ENCODE measurements at places on chromosomes 2 and 18.

GRCh38 chr2:136342138-136342537 lies 224.2 kb upstream of the CXCR4 start:
- DNase-seq: no peak

DNA sequence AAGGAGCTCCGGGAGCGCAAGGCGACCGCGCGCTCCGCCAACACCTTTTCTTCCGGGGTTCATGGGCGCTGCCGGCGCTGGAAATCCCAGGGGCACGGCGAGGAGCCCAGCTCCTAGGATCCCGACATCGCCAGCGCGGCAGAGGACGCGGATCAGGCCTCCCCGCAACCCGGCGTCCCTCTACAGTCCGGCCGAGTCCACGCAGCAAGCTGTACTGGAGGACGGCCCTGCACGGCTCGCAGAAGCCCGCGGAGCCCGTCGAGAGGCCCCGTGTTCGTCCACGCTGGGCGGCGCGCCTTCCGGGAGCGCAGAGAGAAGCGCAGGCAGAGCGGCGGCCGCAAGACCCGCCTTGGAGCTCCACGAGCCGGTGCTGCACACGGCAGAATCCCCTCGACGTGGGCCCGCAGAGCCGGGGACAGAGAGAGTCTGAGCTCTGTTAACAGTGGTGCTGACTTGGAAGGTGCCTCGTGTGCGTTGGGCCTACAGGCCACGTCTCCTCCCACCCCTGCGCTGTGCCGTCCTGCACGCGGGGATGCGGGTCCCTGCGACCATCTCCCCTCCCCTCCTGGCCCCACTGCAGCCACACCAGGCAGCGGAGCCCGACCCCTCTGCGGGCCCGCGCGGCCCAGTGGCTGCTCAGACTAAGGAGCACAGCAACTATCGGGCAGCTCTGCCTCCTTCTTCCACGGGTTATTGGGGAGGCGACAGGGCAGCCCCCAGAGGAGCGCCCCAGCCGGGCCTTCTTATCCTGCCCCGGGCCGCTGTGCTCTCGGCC lies 28.1 kb upstream of the PTPN2 start:
- no peak for DNase-seq

DNA sequence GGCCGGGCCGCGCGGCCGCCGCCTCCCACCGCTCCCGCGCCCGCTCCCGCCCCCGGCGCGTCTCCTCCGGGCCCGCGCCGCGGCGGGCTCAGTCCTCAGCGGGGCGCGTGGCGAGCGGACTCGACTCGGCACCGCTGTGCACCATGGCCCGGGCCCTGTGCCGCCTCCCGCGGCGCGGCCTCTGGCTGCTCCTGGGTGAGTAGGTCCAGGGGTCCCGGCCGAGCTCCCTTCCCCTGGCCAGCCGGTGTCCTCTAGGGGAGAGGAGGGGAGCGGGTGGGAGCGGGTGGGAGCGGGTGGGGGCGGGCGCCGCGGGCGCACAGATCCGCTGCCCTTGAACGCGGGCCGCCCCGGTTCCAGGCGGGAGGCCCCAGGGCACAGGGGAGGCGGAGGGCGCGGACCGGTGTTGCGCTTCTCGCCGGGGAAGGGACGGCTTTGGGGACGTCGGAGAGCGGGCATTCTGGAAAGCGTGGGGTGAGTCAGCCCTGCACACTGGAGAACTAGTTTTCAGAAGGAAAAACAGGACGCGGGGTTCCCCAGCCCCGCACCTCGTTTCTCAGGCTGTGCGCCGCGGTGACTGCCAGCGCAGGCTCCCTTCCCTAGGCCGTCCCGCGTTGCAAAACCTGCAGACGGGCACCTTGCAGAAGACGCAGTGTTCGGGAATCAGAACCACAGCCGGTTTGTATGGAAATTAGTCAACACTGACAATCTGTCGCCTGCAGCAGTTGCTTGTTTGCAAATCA lies at the start of gene RAMP1:
RAMP1 (plus strand) TSS at position 91 of the 740 bp plus-strand sequence; CDS start at position 144, 53 bp downstream.
- peak; percentile 26 for DNase-seq

- DNase-seq: no peak
Observed at GRCh38 chr2:205511221-205511620, 171.1 kb upstream of the NRP2 start.

DNA sequence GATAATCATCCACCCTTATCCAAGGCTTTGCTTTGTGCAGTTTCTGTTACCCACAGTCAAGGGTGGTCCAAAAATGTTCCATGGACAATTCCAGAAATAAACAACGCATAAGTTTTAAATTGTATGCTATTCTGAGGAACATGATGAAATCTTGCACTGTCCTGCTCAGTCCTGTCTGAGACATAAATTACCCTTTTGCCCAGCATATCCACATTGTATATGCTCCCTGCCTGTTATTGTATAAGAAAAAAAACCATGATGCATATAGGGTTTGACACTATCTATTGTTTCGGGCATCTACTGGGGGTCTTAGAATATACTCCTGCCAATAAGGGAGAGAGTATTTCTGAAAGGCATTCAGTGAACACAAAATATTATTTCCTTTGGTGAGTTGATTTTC lies 24.0 kb downstream of the LRRTM1 start:
- DNase-seq: no peak

DNA sequence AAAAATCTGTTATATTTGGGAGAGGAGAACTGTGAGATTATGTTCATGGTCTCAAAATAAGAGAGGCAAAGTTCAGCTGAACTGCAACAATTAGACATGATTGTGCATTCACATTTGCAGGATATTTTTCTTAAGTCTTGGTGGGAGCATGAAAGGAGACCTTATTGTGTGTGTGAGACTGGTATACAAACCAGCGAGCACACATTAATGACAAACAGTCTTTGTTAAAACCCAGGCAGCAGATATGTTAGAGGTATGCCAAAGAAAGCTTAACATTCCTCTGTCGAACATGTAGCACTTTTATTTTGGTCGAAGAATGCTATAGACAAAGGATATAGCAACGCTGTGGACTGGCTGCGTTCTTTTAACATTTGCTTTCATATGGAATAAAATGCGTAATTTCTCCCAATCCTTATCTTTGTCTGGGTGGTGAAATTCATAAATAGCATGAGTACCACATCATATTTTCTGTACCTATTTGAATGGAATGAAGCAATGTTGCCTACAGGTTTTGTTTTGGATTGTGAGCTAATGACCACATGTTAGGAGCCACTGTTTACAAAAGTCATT lies 88.4 kb downstream of the ICOS start:
- DNase-seq: no peak

GRCh38 chr2:128260239-128261138 lies 58.2 kb downstream of the HS6ST1 start:
- DNase-seq: no peak

- no peak for DNase-seq
Observed at GRCh38 chr18:33755931-33756560, 178.0 kb downstream of the ASXL3 start.

DNA sequence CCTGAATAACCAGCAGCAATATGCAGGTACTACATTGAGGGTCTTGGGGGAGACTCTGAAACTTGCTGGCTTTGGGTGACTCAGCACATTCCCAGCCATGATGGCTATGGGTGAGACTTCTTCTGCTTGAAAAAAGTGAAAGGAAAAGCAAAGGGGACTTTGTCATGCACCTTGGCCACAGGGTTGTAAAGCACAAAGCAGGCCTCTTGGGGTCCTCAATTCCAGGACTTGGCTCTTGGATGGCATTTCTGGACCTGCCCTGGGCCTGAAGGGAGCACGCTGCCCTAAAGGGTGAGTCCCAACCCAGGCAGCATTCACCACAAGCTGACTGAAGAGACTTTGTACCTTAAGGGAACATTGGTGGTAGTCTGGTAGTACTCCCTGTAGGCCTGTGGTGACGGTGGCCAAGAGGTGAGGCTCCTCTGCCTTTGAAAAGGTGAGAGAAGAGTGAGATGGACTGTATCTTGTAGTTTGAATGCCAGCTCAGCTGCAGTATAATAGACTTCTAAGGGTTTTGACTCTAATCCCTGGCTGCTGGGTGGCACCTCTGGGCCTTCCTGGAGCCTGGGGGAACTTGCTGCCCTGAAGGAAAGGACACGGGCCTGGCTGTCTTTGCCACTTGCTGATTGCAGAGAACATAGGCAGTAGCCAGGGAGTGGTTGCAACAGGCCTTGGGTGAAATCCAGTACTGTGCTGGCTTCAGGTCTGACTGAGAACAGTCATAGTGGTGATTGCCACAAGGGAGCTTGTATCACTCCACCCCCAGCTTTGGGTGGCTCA lies 36.5 kb upstream of the CYTIP start:
- DNase-seq: no peak

DNA sequence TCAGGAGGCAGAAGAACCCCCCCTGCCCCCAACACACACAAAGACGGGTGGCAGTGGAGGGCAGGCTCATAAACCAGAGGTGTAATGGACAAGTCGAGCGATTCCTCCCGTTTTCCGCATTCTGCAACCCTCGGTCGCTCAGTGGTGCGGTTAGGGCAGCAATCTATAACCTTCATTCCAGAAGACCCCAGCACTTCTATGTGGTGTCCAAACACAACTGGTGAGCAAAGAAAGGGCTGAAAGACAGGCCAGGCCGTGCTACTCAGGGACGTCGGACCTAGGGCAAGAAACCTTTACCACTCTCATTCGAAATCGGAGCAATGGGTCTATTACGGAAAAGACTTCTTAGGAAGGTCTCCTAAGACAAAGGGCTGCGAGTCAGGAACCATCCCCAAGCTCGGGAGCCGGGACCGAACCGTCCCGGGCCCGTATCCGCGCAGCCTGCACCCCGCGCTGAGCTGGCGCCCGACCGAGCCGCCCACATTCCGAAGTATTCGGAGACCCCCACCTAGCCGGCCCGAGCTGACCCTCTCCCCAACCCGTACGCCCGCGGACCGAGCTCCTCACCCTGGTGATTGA lies 568 bp downstream of the ARL5A start:
- DNase-seq: no peak

DNA sequence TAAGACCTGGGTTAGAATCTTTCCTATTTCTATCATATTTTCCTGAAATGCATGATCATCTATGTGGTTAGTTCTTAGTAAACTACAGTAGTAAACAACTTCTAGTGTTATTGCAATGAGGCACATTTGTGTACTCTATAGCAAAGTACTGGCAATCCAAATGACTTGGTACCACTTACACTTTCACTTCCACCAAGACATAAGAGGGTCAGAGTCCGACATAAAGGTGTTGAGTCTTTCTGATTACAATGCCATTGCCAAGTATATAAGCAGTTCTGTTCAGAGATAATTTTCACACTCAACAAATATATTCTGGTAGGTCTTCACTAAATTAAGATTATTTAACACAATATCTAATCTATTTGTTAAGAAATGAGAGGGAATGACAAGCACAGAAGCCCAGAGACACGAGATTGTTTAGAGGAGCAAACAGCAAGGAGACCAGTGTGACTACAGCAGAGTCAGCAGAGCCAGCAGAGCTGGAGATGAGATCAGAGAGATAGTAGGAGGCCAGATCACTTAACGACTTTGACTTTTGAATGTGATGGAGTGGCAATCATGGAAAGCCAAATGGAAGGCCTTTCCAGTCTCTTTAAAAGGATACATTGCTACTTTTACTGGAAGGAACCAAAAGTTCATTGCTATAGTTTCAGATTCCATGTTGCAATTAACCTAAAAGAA lies 27.5 kb downstream of the SOS1 start:
- no peak for DNase-seq

DNA sequence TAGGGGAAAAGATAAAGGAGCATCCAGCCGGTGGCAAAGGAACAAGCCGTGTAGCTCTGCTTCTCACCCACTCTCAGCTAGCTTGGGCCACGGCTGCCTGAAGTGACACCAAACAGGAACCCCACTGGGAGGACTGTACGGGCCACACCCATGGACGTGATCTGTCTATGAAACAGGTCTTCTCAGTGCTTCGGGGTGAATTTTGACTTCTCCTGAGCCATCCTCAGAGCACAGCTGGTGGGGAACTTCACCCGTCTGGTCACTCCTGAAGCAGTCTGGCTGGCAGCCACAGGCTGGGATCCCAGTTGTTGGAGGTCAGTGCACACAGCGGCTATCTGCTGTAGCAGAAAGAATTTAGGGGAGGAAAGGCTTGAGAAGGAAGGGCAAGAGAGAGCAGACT lies 223.8 kb downstream of the FAM210A start:
- DNase-seq: no peak

DNA sequence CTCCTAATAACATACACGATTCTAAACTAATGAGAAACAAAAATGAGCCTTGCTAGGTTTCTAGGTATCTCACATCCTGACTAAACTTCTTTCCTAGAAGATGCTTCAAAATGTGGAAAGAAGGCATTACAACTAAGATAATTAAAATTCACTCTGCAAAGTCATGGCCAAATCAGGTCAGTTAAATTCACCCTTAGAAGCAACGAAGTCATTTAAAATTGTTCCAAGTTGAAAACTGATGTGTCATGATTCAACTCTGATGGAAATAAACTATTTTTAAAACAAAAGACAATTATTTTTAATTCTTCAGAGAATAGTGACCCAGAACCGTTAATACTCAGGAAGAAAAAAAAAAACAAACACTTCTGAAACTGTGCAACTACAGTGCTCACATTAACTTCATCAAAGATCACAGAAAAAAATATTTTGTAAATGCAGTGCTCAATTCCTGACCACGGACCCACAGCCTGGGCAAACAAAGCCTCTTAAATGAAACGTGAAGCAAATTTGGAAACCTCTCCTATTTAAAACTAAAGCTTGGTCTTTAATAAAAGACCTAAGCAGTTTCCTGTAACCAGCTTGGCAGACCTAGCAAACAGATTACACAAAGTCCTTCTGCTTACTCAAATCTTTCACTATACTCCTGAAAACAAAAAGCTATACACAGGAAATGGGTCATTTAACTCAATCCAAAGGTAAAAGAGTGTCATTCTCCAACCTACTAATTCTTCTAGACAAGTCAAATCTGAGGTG lies 39.0 kb downstream of the CHN1 start:
- DNase-seq: peak; percentile 65
